ENCODE measurements at places on chromosomes 2 and 18.

DNA sequence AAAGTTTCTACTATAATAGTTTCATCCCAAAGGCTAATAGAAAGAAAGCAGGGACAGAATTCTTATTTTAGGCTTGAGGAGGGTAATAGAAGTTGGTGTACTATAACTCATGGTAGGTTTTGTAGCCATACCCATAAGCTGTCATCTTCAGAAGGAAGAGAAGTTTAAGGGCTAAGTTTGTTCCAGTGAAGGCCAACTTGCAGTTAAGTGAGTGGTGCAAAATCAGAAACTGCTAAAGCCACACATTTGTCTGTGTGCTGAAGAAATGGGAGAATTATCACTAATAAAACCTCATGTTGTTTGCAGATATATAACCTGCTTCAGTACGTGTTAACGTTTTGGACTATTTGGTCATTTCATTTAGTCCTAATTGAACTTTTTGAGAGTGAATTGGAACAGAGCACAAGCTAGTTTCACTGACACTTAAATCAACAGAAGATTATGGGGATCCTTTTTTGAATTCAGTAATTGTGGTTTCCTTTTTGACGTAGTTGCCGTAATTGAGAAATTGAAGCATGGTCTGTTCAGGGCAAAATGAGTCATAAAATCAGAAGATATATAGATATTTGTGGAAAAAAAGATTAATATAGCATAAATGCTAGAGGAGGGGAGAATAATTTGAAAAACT lies 69.1 kb downstream of the PHLPP1 start:
- DNase-seq, result no peak

DNA sequence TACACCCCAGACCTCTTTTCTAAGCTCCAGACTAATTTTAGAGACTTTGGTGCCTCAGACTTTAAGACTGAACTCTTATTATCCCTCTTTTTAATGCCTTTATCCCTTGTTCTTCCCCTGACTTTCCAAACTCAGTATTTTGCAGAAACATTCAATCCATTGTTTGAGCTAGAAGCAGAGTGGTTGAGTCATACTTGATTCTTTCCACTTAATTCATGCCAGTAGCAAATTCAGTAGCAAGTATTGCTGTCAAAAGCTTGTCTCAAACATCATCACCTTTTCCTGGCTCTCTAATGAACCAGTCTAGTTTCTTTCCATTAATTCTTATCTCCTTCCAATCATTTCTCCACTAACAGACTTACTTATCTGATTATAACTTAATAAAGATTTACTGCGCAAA lies 699.7 kb upstream of the ZNF804A start:
- DNase-seq, result no peak

GRCh38 chr2:221156062-221156734 lies 415.9 kb downstream of the EPHA4 start:
- DNase-seq, result no peak

GRCh38 chr2:212213191-212213590 lies 325.4 kb downstream of the ERBB4 start:
- no peak for DNase-seq

GRCh38 chr2:72104821-72105588 lies 42.7 kb downstream of the CYP26B1 start:
- DNase-seq, result no peak

- no peak for DNase-seq
Measured at GRCh38 chr2:204089574-204089973, 153.0 kb downstream of the ICOS start.

- peak; percentile 22 for DNase-seq
Measured at GRCh38 chr2:120174963-120175581, 48.1 kb downstream of the TMEM185B start.

GRCh38 chr2:46469116-46469515 lies 10.2 kb upstream of the TMEM247 start:
- DNase-seq, result no peak

DNA sequence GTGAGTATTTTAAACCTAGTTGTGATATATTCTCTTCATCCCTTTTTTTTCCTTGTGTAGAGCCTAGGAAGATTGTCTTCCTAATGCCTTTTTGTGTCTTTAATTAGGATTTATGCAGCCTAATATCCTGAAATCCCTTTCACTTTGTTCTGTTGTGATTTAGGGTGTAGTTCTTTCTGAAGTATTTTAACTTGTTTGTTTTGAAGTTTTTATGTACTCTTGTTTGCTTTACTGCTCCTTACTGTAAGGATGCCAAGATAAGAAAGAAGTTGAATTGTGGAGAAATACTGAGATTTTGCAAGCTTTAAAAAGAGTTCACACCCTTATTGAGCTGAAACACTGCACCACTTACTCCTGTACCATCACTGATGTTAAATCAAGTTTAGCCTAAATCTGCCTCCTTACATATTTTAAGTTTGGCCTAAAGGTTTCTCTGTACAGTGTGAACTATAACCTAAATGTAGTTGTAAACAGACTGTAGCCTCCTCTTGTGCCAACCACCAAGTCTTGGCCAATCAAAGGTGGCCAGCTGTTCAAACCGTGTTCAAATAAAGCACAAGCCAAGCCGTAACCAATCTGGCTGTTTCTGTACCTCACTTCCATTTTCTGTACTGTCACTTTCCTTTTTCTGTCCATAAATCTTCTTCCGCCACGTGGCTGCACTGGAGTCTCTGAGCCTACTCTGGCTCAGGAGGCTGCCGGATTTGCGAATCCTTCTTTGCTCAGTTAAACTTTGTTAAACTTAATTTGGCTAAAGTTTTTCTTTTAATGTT lies 17.7 kb upstream of the ACOXL start:
- no peak for DNase-seq

GRCh38 chr2:64543008-64543697 lies 19.0 kb downstream of the AFTPH start:
- no peak for DNase-seq

DNA sequence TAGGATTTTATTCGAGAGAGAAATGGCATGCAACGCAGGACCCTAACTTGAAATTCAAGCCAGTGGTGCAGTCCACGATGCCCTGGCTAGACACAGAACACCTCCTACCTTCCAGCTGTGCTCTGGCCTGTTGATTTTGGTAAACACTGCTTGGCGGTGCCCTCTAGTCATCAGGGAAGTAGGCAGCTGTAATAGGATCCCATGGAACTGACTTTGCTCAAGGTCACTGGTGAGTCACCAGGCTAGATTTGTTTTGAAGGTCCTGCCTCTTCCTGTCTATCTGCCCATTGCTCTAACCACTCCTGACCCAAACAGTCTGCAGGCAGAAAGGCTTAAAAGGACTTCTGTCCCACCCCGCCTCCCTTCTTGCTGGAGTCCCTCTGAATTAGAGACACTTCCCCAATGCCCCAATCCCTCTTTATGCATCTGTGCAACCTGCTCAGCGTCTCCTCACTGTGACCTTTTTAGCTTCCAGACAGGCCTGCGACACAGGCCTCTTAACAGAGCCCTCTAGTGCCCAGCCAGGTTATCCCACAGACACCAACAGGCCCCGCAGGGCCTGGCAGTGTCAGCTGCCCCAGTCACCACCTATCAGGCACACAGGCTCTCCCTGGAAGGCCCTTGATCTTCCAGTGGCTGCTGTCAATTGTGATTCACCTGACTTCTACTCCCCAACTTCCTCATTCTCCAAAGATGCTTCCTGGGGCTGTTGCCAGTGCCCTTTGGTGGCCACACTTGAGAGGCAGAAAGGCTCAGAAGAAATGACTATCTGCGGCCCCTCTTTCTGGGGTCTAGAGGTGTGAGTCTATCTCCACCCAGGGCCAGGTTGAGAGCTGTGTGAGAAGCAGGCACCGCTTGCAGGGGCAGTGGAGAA lies 5.2 kb downstream of the TMEM127 start:
- DNase-seq, result peak; percentile 65

GRCh38 chr2:120738786-120739437 lies 3.2 kb downstream of the GLI2 start:
- no peak for DNase-seq

- DNase-seq, result no peak
Measured at GRCh38 chr18:48615566-48616401, 77.0 kb downstream of the CTIF start.

GRCh38 chr2:32806857-32807256 lies 139.9 kb upstream of the LTBP1 start:
- DNase-seq, result no peak

GRCh38 chr2:29215073-29215472 lies 99.9 kb downstream of the CLIP4 start:
- DNase-seq, result no peak

DNA sequence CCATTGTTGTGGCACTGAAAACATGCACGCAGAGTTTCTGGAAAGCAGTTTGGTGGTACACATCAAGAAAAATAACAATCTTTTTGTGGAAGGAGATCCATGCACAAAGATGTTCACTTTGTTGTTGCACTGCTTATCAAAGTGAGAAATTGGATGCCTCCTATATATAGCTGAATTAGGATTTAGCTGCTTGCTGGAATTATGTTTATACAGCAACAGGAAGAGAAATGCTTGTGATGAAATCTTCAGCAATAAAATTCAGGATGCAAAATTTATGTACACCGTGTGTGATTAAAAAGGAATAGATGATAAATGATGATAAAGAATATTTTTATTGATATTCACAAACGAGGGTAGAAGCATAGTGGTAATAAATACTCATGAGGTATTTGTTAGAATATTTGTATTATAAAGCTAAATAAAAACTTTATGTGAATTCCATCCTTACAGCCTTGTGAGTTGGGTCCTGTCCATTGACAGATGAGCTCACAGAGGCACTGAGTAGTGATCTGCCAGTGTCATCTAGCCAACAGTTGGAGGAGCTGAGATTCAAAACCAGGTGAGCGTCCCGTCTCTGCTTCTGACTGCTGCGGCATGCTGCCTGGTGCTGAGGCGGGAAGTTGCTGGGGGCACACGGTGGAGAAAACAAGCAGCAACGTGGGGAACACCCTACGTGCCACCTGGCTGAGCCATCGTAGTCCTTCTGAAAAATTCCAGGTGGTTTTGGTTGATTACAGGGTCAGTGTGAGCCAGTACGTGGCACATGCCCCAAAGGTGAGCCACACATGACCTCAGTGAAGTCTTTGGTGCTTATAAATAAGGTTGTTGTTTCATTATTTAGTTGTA lies 80.2 kb downstream of the ASAP2 start:
- no peak for DNase-seq

DNA sequence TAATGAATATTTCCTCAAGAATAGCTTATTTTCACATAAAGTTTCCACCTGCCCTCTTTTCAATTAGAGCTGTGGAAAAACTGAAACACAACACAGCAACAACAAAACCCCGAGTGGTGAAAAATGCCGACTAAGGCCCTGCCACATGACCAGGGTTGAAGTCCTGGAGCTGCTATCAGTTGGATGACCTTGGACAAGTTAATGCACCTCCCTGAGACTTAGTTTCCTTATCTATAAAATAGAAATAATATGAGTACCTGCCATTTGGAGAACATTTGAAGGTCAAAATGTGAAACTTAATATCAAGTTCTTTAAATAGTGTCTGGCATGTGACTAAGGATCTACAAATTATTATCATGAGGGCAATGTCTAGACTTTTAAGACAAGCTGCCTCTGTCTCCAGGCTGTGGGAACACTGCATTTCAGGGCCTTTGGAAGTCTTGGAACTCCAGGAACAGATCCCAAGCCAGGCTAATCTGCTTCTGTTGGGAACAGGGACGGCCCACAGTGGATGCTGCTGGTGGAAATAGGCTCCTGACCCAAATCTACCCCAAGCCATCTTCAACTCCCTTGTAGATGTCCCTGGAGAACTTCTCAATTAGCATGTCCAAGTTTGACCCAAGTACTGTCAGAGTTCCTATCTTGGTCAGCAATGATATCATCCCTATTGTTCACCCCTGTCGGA lies 42.0 kb upstream of the TRIB2 start:
- no peak for DNase-seq
